ENCODE measurements at places on chromosomes 1 and 21. TPM values are rescaled to one million over a fixed set of nuclear protein-coding genes. Genes with fewer than 3 reads are reported as not detected.

Gene CD1E
- not detected for total RNA-seq

Gene BNIPL
- total RNA-seq: 1.0 TPM

Gene FAM167B
- 5.3 TPM for total RNA-seq

DNA sequence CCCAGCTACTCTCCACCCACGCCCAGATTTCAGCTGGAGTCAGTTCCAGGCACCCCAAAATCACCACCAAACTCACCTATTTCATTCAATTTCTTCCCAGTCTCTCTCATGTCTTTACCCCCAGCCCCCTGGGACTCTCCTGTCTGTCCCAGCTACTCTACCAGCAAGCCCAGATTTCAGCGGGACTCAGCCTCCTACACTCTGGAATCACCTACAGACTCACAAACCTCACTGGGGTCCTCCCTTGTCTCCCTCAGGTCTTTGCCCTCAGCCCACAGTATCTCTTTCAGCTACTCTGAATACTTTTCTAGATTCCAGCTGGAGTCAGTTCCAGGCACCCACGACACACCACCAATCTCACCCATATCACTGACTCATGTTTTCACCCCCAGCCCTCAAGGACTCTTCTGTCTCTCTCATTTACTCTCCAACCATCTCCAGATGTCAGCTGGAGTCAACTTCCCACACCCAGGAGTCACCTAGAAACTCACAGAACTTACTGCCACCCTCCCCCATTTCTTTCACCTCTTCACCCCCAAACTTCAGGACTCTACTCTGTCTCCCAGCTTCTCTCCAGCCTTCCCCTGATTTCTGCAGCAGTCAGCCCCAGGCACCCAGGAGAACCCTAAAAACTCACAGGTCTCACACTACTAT lies 1529.3 kb upstream of the TPTE start:
- no peak for DNase-seq
- H3K4me3 ChIP-seq: no peak overlapping the region
- no peaks in the 10 kb centered on the region for H3K27me3 ChIP-seq
- H3K27ac ChIP-seq: no peak overlapping the region
- no peaks in the 10 kb centered on the region for H3K36me3 ChIP-seq

DNA sequence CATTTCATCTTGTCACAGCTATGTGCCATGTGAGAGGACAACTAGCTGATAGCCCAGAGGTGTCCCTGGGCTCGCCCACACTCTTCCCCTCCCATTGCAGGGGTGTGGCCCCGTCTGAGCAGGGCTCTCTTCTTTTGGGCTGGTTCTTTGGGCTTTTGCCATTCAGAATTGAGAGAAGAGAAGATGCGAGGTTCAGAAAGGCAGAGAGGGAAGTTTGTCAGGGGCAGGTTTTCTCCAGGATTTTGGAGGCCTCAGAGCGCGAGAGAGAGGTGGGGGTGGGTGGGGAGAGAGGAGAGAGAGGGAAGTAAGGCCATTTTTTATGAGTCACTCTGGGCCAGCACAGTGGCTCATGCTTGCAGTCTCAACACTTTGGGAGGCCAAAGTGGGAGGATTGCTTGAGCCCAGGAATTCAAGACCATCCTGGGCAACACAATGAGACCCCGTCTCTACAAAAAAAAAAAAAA lies 5.2 kb downstream of the IFI6 start:
- no peak overlapping the region for H3K4me3 ChIP-seq
- peaks cover 10% of the 10 kb centered on the region for H3K4me1 ChIP-seq
- no peaks in the 10 kb centered on the region for H3K36me3 ChIP-seq
- H3K27me3 ChIP-seq: peaks cover 14% of the 10 kb centered on the region
- no peak for DNase-seq
- H3K27ac ChIP-seq: no peak overlapping the region

- DNase-seq: peak; percentile 66
- H3K36me3 ChIP-seq: no peaks in the 10 kb centered on the region
These were observed 668 bp downstream of the CBR3 start for GRCh38 chr21:36135391-36136102.

DNA sequence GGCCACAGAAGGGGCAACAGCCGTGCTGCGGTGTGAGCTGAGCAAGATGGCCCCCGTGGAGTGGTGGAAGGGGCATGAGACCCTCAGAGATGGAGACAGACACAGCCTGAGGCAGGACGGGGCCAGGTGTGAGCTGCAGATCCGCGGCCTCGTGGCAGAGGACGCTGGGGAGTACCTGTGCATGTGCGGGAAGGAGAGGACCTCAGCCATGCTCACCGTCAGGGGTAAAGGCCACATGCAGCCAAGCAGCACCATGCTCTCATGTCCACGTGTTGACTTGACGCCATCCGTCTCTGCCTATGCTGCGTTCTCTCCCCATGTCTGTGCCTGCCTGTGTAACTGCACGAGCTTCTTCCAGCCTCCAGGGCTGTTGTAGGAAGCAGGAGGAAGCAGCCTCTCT lies 85.5 kb downstream of the OBSCN start:
- no peaks in the 10 kb centered on the region for H3K36me3 ChIP-seq
- H3K27ac ChIP-seq: no peak overlapping the region
- H3K4me3 ChIP-seq: no peak overlapping the region
- H3K4me1 ChIP-seq: no peaks in the 10 kb centered on the region

DNA sequence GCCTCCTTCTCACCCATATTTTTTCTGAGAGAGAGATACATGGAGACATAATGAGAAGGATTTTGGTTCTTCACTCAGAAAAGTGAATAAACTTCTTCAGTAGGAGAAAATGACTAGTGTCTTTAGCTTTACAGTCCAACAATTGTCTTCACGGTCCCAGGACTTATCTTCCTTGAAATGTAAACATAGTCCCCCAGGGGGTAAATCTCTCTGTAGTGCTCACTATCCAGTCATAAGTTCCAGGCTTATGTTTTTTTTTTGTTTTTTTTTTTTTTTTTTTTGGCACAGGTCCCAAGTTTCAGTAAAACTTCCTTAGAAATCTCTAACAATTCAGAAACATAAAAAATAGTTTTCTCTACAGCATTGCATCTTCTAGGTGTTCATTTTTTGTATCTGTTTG lies 890.2 kb upstream of the B3GALT2 start:
- H3K36me3 ChIP-seq: no peaks in the 10 kb centered on the region
- H3K27me3 ChIP-seq: no peaks in the 10 kb centered on the region
- H3K4me3 ChIP-seq: no peak overlapping the region
- no peak overlapping the region for H3K27ac ChIP-seq
- no peaks in the 10 kb centered on the region for H3K4me1 ChIP-seq

Gene CDC42BPA
- total RNA-seq: 34.4 TPM

Gene RGS5
- 12.2 TPM for total RNA-seq

Gene DEPDC1
- 144 TPM for total RNA-seq

DNA sequence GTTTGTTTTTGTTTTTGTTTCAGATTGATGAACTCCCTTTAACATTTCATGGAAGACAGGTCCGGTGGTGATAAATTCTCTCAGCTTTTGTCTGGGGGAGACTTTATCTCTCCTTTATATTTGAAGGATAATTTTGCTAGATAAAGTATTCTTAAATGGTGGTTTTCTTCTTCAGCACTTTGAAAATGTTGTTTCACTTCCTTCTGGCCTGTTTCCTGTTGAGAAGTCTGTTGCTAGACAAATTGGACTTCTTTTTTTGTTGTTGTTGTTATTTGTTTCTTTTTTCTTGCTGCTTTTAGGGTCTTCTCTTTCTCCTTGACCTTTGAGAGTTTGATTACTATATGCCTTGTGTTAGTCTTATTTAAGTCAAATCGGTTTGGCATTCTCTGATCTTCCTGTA lies 50.8 kb downstream of the CRP start:
- H3K4me3 ChIP-seq: no peak overlapping the region
- H3K36me3 ChIP-seq: no peaks in the 10 kb centered on the region
- H3K27ac ChIP-seq: no peak overlapping the region
- H3K27me3 ChIP-seq: no peaks in the 10 kb centered on the region

DNA sequence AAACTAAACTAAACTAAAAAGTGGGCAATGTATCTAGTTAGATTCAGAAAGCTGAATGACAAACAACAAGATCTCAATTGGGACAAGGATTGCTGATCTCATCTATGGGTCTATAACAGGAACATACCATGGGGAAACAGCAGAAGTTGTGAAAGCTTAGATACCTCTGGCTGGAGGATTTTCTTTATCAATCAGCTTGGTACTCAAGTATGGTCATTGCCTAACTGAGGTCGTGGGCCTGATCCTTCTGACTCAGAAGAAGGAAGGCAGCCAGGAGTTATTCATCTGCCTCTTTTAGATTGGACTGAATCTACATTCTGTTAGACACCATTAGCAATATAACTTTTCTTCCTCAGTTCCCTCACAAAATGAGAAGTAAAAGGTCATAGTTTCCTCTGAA lies 39.7 kb downstream of the DNTTIP2 start:
- H3K27me3 ChIP-seq: no peaks in the 10 kb centered on the region
- DNase-seq: no peak
- no peaks in the 10 kb centered on the region for H3K36me3 ChIP-seq
- H3K27ac ChIP-seq: no peak overlapping the region
- no peaks in the 10 kb centered on the region for H3K4me1 ChIP-seq

- no peak overlapping the region for H3K4me3 ChIP-seq
- no peaks in the 10 kb centered on the region for H3K27me3 ChIP-seq
- peaks cover 22% of the 10 kb centered on the region for H3K4me1 ChIP-seq
- no peaks in the 10 kb centered on the region for H3K36me3 ChIP-seq
- H3K27ac ChIP-seq: no peak overlapping the region
These were observed 44.7 kb upstream of the LRP8 start for GRCh38 chr1:53372501-53372951.

DNA sequence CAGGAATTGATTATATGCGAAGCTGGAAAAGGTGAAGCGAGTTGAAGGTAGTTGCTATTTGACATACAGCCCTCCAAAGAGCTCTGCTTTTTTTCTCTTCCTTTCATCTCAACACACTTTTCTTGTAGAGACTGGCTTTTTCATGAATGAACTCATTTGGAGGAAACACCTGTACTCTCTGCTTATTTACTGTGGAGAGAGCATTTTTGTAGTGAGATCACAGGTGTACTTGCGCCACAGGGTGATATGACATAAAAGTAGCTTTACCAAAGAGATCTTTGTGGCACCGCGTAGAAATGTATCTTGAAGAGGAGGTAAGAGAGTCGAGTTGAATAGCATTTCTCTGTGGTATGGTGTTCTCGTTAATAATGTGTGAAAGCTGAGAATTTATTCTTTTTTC lies 187.6 kb downstream of the VPS13D start:
- no peaks in the 10 kb centered on the region for H3K4me1 ChIP-seq
- H3K36me3 ChIP-seq: peaks cover 3% of the 10 kb centered on the region
- no peak overlapping the region for H3K4me3 ChIP-seq
- H3K27ac ChIP-seq: no peak overlapping the region

DNA sequence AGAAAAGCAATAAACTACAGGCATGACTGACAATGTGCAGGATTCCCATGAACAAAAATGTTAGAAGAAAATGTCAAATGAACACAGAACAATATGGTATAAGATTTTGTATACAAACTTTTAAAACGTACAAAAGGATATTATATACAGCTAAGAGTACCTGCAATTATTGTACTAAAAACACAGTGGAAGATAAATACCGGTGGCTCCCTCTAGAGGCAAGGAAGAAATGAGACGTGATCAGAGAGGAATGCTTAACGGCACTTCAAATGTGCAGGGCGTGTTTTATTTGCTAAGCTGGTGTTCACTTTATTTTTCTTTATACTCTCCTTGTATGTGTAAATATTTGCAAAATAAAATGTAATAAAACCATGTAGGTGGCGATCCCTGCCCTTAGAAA lies 191.8 kb upstream of the SAMSN1 start:
- H3K4me3 ChIP-seq: no peak overlapping the region
- H3K4me1 ChIP-seq: no peaks in the 10 kb centered on the region
- DNase-seq: peak; percentile 44
- no peaks in the 10 kb centered on the region for H3K27me3 ChIP-seq

Gene PRCC
- total RNA-seq: 43.1 TPM

- H3K36me3 ChIP-seq: no peaks in the 10 kb centered on the region
- no peaks in the 10 kb centered on the region for H3K27me3 ChIP-seq
- no peak overlapping the region for H3K27ac ChIP-seq
- H3K4me3 ChIP-seq: no peak overlapping the region
- no peak for DNase-seq
These were observed 13.1 kb downstream of the FGGY start for GRCh38 chr1:59309795-59310548.

DNA sequence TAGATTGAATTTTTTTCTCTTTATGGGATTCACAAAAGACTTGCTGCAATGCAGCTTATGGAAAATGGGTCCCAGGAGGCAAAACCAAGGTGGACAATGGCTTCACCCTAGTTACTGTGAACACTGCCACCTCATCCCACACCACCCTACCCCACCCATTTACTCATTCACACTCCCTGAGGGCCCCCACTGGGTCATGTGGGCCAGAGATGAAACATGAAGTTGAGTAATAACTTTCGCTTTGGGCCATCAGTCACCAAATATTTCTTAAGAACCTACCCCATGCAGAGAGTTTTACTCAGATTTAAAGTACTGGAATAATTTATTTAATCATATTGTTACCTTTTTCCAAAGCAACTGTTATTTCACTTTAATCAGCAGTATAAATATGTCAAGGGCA lies 191.8 kb downstream of the TPR start:
- DNase-seq: no peak
- H3K4me3 ChIP-seq: no peak overlapping the region
- no peaks in the 10 kb centered on the region for H3K36me3 ChIP-seq
- H3K27ac ChIP-seq: no peak overlapping the region
- no peaks in the 10 kb centered on the region for H3K27me3 ChIP-seq
- no peaks in the 10 kb centered on the region for H3K4me1 ChIP-seq

DNA sequence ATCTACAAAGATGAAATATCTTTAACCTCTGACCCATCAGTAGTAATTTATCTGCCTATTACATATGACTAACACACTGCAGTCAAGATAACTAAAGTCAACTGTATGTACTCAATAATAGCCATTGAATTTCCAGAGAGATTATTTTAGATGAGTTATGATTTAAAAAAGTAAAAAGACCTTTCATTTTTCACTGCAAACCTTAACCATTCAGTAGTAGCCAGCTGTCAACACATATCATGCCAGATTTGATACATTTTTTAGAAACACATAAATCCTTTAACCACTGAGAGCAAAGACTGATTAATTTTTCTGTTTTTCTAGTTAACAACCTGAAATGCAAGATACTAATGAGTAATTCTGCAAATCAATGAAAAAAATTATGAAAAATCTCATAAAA lies 31.0 kb downstream of the PALMD start:
- H3K27me3 ChIP-seq: no peaks in the 10 kb centered on the region
- H3K4me3 ChIP-seq: no peak overlapping the region
- no peaks in the 10 kb centered on the region for H3K36me3 ChIP-seq

GRCh38 chr1:40706626-40707025 lies 15.1 kb downstream of the NFYC start:
- H3K4me3 ChIP-seq: no peak overlapping the region
- H3K4me1 ChIP-seq: peaks cover 11% of the 10 kb centered on the region
- no peaks in the 10 kb centered on the region for H3K27me3 ChIP-seq
- H3K27ac ChIP-seq: no peak overlapping the region
- no peak for DNase-seq
